T-helper 2 cell (primary cell): ENCODE measurements at places on chromosomes 2 and 18.

DNA sequence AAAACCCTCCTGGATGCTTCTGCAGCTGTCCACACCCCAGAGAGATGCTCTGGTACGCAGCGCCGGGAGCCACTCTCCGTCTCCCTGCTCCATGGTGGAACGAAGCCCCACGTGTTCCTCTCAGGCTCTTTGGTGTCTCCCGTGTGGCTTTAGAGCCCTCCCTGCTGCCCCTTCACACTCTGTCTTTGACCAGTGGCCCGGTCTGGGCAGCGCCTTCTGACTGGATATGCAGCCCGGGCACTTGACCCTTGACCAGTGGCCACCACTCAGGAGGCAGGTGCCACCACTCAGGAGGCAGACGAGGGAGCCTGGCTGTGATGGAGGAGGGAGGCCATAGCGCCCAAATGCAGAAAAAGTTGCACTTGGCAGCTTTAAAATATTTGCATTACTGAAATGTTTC, 214.5 kb upstream of the SALL3 start:
- DNase-seq, result no peak

- no peak for DNase-seq
Measured at GRCh38 chr2:39062320-39062719, 58.5 kb downstream of the SOS1 start.

DNA sequence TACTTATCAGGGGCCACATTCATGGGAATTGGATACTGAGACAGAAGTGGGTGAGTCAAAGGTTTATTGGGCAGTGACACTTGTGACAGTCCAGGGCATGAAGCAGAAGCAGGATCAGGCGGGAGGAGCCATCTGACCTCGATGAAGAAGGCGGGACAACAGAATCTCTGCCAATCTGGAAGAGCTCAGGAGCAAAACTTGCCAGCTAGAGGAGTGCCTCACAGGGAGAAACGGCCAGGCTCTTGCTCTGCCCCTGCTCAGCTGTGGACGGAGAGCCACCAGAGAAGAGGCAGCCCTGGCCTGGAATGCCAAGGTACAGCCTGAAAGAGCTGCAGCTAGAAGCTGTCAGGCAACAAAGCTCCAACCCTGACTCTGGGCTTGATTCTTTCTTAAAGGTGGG, 16.9 kb downstream of the DAW1 start:
- DNase-seq, result no peak

- DNase-seq, result no peak
Measured at GRCh38 chr2:202267495-202267894, 1.9 kb downstream of the NOP58 start.

DNA sequence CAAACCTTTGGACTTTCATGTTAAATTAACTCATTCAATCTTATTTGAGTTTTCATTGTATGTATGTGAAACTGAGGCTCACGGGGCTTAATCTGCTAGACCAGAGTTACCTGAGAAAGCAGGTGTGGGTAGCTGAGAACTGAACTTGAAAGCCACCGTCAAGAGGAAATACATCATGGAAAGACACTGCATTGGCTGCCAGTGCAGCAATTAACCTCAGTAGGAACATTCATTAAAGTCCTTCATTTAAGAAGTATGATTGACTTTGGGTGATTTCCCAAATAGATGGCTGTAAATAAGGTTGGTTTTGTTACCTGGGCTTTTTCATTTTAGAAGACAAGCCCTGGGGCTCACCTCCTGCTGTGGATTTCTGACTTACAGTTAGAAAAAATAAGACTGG, 36.5 kb upstream of the MGAT5 start:
- no peak for DNase-seq

GRCh38 chr2:197453914-197454398, 604 bp downstream of the COQ10B start:
- peak; percentile 76 for DNase-seq

DNA sequence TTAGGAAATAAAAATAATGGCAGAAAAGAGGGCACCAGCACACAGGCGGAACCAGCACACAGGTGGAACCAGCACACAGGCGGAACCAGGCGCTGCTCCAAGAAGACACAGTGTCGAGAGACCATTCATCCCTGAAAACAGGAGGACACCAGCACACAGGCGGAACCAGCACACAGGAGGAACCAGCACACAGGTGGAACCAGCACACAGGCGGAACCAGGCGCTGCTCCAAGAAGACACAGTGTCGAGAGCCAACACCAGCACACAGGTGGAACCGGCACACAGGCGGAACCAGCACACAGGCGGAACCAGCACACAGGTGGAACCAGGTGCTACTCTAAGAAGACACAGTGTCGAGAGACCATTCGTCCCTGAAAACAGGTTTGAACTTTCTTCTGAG, 115.5 kb upstream of the TMEM18 start:
- DNase-seq, result no peak

- DNase-seq, result no peak
Measured at GRCh38 chr2:235055891-235056516, 104.2 kb downstream of the SH3BP4 start.

DNA sequence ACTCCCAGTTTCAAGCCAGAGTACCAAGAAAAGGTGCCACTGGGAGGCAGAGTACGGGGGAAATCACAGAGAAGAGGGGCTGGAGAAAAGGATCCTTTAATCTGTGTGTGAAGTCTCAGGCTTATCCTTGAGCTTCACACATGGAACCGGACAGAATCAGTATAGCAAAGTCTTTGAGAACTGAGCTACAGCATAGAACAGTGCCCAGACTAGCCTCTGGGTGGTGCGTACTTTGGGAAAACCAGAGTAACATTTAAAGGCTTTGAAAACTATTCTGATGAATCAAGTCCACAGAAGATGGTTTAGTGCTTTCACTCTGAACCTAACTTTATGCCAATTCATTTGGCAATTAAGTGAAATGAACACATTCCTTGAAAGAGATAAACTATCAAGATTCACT, 83.1 kb downstream of the BABAM2 start:
- no peak for DNase-seq
